Stimulated activated CD4-positive, alpha-beta T cell treated with anti-CD3 and anti-CD28 coated beads, TNF-alpha, amount 100 ng/mL, for 4 hours (primary cell): ENCODE measurements at places on chromosomes 7 and 10.

GRCh38 chr10:112927980-112928379 is 22.1 kb upstream of the TCF7L2 start:
- DNase-seq, result no peak

- no peak for DNase-seq
Measured at GRCh38 chr7:122975341-122975740, 20.2 kb downstream of the TAS2R16 start.

GRCh38 chr10:117727421-117727820 is 184.9 kb downstream of the EMX2 start:
- DNase-seq, result no peak

DNA sequence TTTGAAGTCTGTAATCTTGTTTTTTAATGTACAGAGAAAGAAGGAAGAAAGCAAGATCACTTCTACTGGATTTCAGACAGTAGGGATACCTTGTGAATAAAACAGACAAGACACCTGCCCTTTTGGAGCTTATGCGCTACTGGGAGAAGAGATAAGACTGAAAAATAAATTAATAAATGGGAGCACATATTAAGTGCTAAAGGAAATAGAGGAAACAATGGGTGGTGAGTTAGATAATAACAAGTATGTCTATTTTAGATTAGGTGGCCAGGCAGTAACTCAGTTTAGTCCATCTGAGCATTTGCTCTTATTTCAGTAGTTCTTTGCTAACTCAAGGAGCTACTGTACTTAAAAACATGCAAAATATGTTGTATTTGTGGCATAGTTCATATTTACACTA is 15.9 kb downstream of the MIOS start:
- DNase-seq, result no peak

GRCh38 chr7:157044147-157044687 is 33.8 kb upstream of the MNX1 start:
- DNase-seq, result no peak

- no peak for DNase-seq
Measured at GRCh38 chr7:14894826-14895225, 7.7 kb downstream of the DGKB start.

GRCh38 chr7:140901941-140902302 is 22.8 kb downstream of the BRAF start:
- no peak for DNase-seq

DNA sequence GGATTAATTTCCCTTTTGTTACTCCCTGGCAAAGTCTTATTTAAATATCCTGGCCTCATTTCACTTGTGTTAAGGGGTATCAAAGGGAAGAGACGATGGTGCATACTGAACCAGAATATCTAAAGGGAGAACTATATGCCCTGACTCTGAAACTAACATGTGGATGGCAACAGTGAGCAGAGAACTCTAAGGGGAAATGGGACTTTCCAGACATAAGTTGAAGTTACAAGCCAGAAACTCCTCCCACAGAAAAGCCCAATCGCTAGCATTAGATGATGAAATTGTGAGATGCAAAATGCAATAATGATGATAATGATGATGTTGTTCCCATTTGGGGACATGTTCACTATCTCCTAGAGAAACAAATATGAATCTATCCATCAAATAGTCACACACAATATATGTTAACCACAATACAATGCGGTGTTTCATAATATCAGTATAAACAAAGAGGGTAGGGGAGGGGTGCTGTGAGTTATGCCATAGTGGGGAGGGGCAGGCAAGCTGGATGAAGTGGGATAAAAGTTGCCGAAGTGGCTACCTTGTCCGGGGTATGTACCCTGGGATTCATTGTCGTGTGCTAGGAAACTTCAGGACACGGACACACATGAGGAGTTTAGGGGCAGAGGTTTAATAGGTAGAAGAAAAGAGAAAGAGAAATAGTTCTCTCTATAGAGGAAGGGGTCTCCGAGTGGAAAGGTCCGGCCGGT is 37.1 kb downstream of the TMEM229A start:
- no peak for DNase-seq

- DNase-seq, result no peak
Measured at GRCh38 chr10:86747796-86748581, 8.4 kb upstream of the BMPR1A start.

DNA sequence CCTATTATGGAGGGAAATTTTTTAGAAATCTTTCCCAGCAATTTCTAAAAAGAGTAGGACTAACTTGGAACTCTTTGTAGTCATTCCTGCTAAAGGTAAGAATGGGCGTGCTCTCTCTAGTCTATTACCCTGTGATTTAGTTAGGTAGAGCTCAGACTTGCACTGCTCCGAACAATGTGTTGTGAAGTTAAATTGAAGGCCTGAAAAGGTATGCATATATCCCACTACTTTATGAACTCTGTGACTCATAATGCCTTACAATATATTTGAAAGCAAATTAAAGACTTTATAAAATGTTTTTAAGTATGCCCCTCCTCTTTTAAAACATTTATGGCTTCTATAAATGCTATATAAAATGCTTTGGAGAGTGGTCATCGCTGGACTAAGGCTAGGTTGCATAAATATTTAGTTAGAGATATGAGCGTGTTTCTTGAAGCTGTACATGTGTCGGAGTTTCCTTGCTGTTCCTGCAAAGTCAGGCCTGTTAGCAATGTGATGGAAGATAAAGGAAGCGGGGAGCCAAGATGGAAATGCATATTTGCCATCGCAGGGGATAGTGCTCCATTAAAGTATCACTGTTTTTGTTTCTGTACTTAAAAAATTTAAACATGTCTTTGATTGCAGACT is 761.4 kb downstream of the LRMDA start:
- no peak for DNase-seq

DNA sequence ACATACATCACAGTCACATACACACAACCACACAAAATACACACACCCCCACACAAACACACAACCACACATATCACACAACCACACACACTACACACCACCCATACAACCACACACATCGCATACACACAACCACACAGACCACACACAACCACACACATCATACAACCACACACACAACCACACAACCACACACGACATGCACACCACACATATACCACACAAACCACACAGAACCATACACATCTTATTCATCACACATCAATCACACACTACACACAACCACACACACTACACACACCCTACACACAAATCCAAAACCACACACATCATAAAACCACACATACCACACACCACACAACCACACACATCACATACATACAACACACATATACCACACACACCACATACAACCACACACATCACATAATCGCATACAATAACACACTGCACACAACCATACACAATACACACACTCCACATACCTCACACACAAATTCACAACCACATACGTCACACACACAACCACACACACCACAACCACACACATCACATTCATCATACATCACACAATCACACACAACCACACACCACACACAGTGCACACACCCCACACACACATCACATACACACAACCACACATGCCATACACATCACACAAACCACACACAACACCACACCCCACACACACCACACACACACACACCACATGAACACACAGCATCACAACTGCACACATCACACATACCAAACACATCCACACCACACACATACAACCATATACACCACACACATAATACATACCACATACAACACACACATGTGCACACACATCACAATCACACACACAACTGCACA is 30.4 kb downstream of the GPRIN2 start:
- no peak for DNase-seq

DNA sequence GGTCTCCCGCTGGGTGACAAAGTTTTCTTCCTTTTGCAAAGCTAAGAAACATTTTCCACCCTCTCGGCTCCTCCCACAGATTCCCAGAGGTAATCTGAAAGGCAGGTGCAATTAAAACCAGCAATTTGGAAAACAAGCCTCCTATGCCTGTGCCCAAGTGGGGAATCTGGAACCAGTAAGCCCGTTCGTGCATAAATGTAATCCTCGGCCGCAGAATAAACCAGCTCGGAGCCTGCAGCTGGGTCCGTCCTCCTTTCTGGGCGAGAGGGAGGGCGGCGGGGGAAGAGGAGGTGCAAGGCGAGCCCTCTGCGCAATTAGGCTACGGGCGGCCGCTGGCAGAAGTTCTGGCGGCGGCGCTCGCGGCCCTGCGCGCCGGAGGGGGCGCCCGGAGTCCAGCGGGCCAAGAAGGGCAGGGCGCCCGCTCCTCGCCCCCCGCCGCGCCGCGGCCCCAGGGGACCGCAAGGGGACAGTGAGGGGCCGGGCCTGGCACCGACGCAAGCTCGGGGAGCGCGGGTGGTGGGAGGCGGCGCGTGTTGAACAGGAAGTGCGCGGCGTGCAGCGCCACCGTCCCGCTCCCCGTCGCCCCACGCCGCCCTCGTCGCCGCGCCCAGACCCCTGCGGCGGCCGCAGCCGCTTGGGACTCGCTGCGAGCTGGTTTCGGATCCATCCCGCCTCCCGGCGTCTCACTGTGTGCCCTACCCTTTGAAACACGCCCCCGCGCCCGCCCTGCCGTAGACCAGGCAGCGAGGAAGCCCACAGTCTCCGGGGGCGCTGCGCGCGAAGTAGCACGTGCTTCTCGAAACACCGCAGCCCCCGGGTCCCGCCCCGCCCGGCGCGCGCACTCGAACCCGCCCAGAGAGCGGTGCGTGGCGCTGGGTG is at the start of gene PRKAG2:
TSS of gene PRKAG2 (minus strand) at position 217 of the 879 bp plus-strand sequence. CDS start 495 bp downstream, outside the sequence.
- DNase-seq, result peak; percentile 61

GRCh38 chr7:99034932-99035722 is 108.8 kb downstream of the SMURF1 start:
- DNase-seq, result no peak

GRCh38 chr10:13528123-13528874 is 515 bp downstream of the BEND7 start:
- no peak for DNase-seq

DNA sequence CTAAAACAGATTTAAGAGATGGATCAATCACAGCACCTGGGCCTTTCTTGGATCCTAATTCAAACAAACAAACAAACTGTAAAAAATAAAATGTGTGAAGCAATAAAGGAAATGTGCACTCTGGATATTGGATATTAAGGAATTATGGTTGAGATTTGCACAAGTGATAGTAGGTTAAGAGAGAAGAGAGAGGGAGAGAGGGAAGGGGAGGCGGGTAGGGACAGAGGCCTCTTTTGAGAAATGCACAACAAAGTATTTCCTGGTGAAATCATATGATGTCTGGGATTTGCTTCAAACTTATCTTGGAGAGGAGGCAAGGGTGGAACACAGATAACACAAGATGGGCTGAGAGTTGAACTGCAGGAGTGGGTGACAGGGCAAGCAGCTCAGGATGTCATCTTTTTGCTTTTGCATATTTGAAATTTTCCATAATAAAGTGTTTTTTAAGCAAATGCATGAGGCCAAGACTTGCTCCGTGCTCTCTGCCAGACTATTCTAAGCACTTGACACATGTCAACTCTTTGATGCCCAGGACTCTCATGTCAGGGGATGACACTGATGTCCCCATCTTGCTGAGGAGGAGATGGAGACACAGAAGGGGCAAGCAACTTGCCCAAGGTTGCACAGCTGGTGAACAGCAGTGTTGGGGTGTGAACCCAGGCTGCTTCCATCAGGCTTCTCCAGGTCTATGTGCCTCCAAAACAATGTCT is 9.1 kb upstream of the AEBP1 start:
- no peak for DNase-seq

DNA sequence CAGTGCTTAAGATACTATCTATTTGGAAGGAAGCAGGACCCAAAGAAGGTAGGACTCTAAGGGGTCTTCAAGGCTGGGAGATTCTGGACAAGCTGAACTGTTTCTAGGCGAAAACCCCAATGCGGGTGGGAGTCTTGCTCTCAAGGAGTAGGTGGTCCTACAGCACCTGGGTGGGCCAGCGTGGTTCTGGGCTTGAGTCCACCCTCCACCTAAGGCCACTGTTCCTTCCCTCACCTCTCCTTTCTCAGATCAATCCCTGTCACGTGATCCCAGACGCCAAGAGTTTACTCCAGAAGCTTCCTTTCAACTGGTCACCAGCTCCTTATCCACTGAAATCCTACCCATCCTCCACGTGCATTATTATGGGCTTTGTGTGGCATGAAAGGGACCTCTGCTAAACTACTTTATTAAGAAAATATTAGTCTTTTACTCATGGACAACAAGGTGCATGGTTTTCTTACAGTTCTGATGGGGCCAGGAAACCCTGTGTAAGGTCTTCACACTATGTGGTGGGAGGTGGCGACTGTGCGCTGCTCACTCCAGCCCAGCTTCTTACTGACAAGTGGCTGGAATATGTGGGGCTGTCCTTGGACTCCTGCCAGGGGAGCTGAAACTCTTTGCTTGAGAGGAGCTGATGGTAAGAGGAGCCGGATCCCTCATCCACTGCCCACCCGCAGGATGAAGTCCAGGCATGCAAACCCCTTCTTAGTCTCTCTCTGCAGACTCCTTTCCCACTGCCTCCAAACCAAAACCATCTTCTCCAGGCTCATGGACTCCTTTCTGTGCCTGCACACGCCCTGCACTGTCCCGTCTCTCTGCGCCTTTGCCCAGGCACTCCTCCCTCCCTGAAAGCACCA is 1.6 kb downstream of the ZNF746 start:
- DNase-seq, result no peak

- DNase-seq, result no peak
Measured at GRCh38 chr7:82527851-82528250, 84.3 kb upstream of the CACNA2D1 start.

GRCh38 chr7:45469103-45469502 is 105.1 kb upstream of the ADCY1 start:
- DNase-seq, result no peak

DNA sequence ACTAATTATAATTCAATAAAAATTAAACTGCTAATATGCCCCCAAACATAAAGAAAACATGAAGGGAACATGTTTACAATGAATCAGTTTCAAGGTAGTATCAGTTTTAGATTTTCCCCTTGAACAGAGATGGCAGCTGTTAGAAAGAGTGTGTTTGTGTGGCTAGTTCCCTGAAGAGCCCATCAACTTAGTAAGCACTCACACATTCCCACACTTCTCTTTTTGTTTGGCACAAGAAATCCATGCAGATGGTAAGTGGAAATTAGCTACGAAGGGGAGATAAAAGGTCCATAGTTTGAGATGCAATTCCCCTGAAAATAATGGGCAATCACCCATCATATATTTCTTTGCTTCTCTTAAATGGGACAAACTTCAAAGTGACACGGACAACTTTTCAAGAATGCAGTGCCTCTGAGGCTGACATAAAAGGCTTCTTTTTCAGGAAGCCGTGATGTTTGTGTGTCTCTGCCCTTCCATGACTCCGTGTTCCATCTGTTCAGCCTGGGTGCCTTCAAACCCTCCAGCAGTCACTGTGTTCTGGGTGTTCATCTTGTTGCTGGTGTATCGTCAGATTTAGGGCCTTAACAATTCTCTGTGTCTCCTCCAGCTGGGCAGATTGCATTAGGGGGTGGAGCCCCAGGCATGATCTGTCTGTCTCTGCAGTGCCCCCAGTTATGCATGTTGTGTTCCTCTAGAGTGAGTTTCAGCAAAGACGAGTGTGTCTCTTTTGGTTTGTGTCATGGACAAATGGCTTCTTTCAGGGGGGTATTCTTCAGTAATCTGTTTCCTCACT is 259.5 kb upstream of the NPY start:
- DNase-seq, result no peak
